ENCODE measurements at places on chromosomes 3 and 15.

DNA sequence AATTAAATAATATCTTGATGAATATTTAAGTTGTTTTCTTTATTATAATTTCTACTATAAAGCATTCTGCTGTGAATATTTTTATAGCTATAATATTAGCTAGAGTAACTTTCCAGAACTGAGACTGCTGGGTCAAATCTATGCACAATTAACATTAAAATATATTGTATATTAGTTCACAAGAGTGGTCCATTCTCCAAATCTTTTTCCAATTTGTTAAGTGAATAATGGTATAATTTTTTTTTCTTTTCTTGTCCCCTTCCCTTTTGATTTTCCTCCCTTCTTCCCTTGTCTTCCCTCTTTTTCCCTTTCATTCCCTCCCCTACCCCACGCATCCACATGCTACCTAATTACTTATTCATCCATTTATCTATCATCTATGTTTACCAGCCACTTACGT is 977.5 kb downstream of the TUSC7 start:
- DNase-seq, result no peak

DNA sequence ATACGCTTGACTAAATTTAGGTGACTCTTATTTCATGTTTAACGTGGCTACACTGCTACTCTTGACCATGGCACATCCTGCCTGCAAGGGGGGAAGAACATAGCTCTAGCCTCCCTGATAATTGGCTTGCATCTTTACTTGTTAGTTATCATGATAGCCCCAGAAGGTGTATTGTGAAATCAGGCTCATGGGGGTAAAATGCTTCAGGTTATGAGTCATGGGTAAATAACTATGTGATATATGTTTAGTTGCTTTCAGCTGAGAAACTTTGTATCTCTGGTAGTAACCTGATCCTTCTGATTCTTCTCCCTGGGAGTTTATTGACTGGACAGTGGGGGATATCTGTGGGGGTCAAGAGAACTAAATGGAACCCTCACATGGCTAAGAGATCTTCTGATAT is 660.8 kb upstream of the UBE2E2 start:
- no peak for DNase-seq

DNA sequence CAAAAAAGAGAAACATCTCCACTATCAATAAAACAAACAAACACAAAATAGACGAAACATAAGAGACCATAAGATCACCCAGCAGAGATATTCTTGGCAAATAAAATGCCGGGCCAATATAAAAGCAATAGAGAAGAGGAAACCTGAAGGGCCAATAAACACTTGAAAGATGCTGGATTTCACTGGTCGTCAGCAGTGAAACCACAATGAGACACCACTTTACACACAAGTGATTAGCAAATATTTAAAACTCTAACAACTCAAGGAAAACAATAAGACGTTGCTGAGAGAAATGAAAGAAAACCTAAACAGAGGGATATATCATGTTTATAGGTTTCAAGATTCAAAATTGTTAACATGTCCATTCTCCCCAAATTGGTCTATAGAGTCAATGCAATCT is 148.5 kb downstream of the WDR76 start:
- no peak for DNase-seq

DNA sequence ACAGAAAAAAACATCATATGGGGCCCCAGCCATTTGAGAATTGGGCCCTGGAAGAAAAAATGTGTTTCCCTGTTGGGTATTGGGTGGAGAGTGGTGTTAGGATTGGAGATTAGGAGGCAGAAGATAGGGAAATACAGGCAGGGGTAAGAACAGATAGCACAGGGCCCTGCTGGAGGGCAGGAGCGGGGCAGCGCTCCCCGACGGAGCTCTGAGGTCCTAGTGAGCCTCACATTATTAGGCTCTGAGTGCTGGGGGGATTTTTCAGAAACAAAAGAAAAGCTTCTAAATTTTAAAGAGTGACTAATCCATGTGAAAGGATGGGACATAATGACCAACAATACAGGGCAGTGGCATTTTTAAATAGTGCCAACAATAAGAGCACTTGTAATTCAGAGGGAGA is 241.2 kb downstream of the SOX2 start:
- DNase-seq, result no peak

GRCh38 chr15:85097250-85097649 is 115.6 kb downstream of the PDE8A start:
- no peak for DNase-seq
